ENCODE measurements at places on chromosomes 6 and 20.

DNA sequence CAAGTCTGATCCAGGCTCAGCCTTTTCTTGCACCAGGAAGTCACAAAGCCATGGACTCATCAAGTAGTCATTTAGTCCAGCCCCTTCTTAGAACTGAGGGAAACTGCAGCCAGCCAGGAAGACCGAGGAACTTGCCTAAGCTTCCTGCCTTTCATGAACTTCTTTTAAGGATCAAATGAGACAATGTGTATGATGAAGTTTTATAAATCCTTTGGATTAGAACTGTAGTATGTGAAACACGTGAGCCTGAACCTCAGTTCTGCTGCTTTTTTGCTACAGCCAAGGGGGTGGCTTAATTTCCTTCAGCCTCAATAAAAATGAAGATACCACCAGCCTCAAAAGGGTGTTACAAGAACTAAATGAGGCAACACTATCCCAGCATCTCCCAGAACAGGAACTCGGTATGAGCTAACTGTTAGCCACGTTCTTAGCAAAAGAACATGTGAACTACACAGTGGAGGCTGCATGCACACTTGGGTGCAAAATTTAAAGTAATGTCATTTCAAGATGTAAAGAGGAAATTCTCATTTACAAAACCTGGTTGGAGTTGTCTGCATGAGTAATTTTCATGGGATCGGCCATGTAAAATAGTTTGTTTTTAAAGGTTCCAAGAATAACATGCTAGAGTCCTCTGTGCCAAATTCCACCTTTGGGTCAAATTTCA is 76.0 kb upstream of the TBC1D7 start:
- no peak for DNase-seq

DNA sequence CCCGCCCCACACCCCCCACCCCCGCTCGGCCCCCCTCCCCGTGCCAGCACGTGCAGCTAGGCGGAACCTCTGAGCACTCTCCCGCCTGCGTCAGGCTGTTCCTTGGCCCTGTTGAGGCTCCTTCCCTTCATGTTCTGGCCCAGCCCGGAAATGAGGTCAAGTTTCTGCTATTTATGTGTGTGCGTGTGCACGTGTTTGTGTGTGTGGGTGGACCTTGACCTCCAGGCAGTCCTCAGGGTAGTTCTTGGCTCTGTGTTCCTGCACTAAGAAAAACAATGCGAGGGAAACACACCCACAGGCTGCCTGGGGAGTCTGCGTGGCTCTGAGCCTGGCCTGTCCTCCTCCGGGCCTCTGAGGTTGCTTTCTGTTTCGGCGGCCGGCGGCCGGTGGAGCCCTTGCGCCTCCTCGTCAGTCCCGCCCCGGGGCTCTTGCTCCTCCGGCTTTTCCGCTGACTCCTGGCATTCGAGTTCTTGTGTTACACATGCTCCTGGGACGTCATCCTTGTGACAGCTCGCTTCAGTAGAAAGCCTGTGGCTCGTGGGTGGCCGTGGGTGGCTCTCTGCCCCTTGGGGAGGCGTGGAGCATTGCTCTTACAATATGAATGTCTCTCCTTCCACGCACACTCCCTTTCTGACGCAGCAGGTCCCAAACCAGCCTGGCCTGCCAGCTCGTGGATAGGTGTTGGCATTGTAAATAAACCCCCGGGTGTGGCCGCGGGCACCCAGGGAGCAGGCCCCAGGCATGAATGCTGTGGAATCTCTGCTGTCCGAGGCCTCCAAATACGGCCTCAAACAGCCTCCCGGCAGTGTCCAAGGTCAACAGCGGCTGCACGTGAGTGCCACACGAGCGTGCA is 10.0 kb downstream of the SLCO4A1 start:
- peak; percentile 87 for DNase-seq

- DNase-seq: no peak
Observed at GRCh38 chr20:48843057-48843806, 15.4 kb upstream of the PREX1 start.

GRCh38 chr6:14455427-14455826 is 337.9 kb downstream of the CD83 start:
- no peak for DNase-seq

GRCh38 chr20:22546344-22546743 is 38.0 kb downstream of the FOXA2 start:
- DNase-seq: no peak

DNA sequence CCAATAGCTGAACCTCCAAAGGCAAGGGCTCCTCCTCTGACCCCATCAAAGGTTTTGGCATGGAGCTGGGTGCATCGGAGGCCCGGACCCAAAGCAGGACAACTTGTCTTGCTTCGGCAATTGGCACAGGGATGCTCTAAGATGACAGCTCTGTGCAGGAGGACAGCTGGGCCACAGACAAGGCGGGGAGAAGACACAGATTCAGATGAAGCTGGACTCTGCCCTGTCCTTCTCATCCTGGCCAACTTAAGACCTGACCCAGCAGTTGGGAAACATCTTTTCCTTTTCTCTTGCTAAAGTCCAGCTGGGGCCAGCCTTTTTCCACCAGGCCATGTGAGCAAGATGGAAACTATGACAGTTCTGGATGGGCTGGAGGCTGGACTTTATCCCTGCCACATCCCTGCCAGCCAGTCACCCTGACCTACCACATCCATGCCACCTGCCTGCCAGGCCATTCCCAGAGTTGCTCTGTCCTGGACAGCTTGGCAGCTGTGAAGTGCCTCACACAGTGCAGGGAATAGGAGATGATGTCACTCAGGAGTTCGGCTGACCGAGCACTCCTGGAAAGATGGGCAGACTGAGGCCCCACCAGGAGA is 12.7 kb upstream of the PSMF1 start:
- DNase-seq: no peak

- no peak for DNase-seq
Observed at GRCh38 chr6:36301781-36302180, 31.9 kb downstream of the PNPLA1 start.

- DNase-seq: no peak
Observed at GRCh38 chr20:37640600-37641561, 52.9 kb upstream of the CTNNBL1 start.

DNA sequence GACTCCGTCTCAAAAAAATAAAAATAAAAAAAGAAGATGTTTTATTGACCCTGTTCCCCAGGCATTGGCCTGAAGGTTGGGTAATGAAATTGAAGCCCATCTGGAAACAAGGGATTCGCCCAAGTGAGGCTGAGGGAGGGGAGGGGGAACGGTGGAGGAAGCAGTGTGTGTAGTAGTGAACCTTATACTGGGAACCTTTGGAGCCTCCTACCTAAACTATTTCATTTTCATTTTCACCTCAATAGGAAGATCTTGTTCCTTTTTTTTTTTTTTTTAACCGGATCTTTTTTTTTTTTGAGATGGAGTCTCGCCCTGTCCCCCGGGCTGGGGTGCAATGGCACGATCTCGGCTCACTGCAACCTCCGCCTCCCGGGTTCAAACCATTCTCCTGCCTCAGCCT is 13.2 kb upstream of the ZBTB22 start:
- DNase-seq: no peak

DNA sequence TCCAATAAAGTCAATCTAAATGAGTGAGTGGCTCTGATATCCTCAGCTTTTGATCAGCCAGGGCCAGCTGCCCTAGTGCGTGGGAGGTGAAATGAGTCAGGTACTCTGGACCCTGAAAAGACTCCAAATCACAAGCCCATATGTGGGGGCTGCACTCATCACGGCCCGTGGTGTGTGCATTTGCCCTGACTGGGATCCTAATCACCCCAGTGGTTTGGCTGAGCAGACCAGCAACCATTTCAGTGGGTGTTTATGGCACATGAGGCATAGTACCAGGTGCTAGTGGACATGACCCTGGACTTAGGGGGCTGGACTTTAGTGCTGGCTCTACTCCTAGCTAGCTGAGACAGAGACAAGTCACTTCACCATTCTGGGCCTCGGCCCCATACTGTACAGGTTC is 39.4 kb downstream of the SCML4 start:
- no peak for DNase-seq

GRCh38 chr6:109978174-109979032 is at the start of gene GPR6:
Gene GPR6, plus strand, starts transcription at chr6:109978311. Its CDS starts 802 bp downstream, at chr6:109979113.
- peak; percentile 89 for DNase-seq

- no peak for DNase-seq
Observed at GRCh38 chr6:152368751-152369624, 268.2 kb downstream of the SYNE1 start.

DNA sequence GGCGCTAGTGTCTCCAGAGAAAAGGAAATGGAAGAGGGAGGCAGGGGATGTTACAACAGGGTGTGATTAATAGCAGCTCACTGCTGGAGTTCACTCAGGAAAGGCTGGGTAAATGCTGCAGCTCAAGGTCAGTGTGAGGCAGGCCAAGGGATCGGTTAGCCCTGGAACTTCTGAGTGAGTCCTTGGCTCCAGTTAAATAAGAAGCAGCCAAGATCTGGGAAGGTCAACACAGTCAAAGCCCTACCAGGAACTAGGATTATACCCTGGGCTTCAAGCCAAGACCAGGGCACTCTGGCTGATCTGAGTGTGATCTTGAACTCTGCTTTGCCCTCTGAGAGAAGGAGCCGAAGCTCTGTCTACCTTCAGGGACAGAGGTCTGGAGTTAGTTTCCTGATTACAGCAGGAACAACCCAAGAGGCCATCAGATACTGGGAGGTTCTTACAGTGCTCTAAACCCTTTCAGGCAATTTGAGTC is 44.3 kb downstream of the TPD52L1 start:
- peak; percentile 10 for DNase-seq

GRCh38 chr20:41138475-41139226 is 1.3 kb downstream of the PLCG1 start:
- DNase-seq: peak; percentile 52

- peak; percentile 54 for DNase-seq
Observed at GRCh38 chr6:163579111-163579879, 164.8 kb downstream of the QKI start.

- no peak for DNase-seq
Observed at GRCh38 chr20:9877932-9878495, 39.1 kb upstream of the PAK5 start.

DNA sequence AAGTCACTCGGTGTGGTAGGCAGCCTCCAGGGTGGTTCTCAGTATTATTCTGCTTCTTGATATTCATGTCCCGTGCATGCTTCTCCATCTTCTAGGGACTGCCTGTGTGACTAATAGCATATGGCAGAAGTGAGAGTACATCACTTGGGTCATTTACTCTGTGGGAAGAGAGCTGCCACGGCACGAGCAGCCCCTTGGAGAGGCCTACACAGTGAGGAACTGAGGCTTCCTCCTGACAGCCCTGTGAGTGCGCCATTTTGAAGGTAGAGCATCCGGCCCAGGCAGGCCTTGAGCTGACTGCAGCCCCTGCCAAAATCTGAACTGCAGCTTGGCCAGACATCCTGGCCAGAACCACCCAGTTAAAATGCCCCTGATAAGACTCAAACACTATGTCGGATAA is 17.3 kb upstream of the MCUR1 start:
- no peak for DNase-seq

GRCh38 chr6:5556011-5556410 is 294.7 kb downstream of the FARS2 start:
- no peak for DNase-seq

DNA sequence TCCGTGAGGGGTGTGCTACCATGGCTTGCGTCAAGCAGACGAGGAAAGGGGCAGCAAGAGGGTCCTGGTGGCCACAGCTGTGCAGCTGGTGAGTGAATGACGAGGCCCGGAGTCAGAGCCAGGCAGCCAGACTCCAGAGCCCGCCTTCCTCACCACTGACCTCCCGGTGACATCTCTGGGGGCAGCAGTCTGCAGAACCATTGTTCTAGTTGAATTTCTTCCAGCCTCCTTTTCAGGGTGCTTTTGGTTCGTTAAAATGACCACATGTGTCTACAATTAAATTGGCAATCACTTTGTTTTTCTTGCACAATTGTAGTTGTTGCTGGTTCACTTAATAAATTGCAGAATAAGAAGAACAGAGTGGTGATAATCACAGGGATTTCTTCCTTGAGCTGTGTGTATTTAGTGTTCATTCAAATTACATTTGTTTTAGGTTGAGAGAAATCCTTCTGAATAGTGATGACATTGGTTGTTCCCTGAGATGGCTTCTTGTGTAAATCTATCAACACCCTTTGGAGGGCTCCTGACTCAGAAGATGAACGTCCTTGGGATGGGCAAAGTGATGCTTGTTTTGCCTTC is 96.4 kb downstream of the TULP4 start:
- DNase-seq: peak; percentile 18

DNA sequence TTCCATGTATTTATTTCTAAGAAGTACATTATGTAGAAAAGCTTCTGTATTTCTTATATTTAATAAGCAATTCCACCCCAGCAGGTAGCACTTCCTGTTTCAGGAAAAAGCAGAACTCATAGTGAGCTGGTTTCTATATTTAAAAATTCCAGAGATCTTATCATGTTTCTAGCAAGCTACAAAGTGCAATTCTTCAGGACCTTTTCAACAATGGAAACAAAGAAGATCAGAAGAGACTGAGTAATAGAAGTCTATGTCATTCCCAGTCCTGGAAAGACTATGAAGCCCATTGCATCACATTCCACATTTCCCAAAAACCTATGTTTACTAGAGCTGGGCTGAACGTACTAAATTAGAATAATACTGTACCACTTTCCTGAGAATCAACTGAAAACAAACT is 302.6 kb upstream of the NRSN1 start:
- DNase-seq: no peak

DNA sequence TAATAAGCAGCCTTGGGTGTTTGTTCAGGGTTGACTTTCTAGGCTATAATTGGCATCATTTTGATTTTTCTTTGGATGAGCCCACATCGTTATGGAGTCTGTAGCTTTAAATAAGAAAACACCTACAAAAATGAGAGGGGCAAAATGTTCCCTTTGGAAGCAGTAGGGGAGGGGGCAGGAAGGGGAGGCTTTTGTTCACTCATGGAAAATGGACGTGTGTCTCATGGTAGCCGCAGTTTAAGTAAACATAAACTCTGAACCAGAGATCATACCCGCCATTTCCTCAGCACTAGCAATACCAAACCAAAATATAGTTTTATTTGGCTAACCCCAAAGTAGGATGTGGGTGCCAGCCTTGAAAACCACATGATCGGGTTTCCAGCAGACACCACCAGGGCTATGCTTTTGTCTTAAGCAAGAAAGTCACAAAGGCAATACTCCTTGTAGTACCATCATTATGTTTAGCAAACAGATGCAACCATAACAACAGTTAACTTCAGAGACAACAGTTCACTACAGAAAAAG is 572.5 kb upstream of the JAG1 start:
- DNase-seq: no peak

DNA sequence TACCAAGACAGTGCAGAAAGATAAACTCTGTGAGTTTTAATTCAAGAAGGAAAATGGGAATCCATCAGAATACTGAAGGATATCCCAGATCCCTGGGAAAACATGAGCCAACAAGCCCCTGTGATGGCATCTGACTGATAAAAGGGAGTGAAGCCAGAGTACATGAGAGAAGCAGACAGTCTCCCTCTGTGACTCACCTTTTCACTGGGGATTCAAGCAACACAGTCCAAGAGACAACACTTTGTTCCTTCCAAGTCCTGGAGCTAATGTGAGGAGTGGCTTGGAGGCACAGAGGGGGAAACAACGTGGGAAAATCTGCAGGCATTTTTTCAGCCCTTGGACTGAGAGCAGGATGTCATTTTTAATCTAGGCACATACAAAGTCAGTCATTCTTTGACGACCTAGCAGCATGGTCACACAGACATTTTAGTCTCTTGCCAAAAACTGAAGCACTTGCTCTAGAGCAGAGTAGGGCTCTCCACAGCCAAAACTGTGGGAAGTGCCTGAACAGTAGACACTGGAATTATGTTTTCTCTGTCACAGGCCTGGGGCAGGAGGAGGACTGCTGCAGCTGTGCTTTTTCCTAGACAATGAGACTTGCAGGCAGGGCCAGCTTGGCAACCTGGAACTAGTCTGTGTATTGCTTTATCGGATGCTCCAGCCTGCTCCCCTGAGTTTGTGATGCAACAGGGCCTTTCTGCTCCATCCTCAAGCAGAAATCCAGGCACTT is 465.0 kb upstream of the GJE1 start:
- peak; percentile 33 for DNase-seq

- DNase-seq: no peak
Observed at GRCh38 chr6:150876598-150876997, 11.1 kb downstream of the MTHFD1L start.

Data from ELF-1 (cell line).